ENCODE measurements at places on chromosomes 16 and 17.

DNA sequence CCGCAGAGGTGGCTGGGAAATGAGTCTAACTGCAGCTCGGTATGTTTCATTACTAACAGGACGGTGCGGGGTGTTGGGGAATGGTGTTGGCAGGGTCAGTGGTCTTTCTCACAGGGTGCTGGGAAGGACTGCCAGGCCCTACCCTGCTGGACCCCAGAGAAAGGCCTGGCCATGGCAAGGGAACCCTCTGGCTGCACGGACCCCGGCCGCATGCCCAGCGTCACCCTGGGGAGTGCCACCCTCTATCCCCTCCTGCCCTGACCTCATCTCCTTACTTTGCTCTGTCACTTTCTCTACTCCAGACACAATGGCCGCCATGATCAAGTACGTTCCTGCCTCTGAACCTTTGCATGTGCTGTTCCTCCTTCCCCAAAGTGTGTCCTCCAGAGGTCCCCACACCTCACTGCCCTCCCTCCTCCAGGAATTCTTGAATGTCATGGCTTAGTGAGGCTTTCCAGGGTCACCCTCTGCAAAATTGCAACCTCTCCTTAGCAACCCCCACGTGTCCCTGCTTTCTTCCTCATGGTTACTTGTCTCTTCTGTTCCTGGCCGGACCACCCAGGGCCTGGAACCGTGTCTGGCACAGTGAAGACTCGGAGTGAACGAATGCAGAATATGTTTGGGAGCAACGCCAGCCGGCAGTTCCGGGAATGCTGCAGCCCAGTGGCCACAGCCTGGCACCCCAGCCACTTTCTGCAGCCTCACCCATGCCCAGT is 15.2 kb downstream of the ADAD2 start:
- DNase-seq, result no peak

- DNase-seq, result no peak
Measured at GRCh38 chr16:12315330-12316136, 339.0 kb downstream of the SNX29 start.

GRCh38 chr17:82007228-82007494 is 15.5 kb downstream of the CENPX start:
- DNase-seq, result no peak

DNA sequence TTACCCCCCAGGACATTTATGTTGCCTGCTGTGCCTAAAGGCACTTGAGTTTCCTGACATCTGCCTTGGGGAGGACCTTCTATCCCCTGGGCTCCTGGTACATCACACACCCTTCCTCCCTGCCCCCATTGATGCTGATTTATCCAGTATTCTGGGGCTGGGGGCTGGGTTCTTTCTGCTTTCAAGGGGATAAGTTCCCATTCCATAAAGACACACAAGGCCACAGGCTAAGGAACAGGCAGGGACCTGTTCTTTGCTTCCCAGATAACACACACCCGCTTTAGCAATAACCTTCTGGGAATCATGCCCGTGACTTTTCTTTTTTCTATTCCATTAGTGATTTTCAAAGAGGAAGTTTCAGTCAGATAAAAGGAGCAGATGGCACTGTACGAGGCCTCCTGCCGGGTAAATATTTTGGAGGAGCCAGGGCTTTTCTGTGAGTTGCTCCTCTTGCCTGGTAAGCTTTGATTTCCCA is 30.6 kb downstream of the CHD9 start:
- no peak for DNase-seq

- DNase-seq, result no peak
Measured at GRCh38 chr16:63447121-63447520, 1410.9 kb upstream of the CDH8 start.

GRCh38 chr17:14833201-14833785 is 431.8 kb downstream of the PMP22 start:
- peak; percentile 27 for DNase-seq

GRCh38 chr16:24543949-24544348 is 4.6 kb downstream of the RBBP6 start:
- DNase-seq, result no peak

DNA sequence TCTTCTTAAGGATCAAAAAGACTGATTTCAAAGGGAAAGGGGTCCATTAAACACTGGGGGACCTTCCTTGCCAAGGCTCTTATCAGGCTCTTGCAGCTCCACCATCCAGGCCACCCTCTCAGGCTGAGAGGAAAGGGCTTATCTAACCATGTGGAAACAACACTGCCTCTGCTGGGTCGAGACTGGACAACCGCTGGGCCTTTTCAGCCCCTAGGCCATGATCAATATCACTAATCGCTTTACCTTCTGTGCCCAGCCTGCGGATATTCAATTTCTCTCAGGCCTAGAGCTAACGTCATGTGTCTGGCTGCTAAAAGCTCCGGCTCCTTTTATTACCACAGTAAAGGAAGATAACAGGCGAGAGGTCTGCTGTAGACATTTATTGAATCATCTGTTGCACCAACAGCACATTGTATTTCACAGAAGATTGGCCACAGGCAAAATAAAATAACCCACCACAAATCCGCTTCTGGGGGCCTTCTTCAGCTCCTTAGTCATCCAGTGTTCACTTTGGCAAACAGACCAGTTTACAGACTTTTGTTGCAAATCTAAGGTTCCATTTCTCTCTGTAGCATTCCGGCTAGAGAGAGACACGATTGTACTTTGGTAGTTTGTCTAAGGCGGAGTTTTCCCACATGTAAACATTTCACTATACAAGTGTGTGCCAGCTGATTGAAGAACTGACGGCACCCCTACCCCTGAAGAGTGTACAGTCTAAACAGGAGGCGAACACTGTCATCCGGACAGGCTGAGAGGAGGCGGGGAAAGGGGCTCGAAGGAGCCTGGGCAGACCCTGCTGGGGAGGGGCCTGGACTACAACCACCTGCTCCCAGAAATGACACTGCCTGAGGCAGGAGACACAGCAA is 13.9 kb downstream of the CYB561 start:
- no peak for DNase-seq

Data from femur (tissue), 1 donor.